ENCODE measurements at places on chromosomes 5 and 9. TPM values are rescaled to one million over a fixed set of nuclear protein-coding genes. Genes with fewer than 3 reads are reported as not detected.
A peak's percentile ranks its signal among the peaks of the same experiment; 100 is the strongest.

DNA sequence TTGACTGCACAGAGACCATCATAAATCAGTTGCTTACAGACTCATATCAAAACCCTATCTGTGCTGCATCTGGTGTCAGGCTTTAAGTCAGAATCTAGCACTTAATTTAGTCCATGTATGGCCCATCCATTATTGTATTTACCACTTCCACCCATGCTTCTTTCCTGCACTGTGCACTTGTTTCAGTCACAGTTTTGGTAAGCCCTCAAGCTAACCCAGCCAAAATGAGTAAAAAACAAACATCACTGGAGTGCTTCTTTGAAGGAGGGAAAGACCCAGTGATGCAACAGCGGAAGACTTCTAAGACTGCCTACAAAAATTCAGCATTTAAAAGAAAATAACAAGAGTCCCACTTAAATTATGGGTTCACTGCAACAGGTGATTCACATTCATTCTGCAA lies 69.0 kb downstream of the FGF10 start:
- no peaks in the 10 kb centered on the region for H3K27me3 ChIP-seq
- no peaks in the 10 kb centered on the region for H3K4me1 ChIP-seq
- DNase-seq = no peak

DNA sequence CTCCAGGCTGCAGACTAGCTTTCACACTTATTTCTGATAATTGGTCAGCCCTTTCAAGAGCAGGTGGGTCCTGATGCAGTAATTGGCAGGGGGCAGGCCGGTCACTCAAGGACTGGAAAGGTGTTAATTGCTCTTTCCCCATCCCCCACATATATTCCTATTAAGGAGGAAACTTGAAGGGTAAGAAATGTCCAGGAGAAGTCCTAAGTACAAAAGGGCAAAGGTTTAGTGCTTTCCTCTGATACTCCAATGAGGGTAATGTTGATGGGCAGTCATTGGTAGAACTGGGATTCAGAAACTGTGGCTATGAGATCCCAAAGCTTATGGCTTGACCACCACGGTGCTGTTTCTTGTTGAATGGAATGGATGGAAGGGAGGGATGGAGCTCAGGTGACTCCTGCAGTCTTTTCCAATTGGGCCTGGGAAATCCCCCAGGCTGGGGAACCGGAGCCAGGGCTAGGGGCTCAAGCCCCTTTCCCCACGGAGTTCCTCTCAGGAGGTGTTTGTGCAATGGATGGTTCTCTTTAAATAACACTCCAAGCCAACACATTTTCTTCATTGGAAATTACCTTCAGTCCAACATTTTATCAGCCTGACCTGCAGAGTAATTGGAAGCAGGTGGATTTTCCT lies 103.2 kb upstream of the ALDH1B1 start:
- no peaks in the 10 kb centered on the region for H3K4me1 ChIP-seq
- no peak overlapping the region for H3K4me3 ChIP-seq
- H3K36me3 ChIP-seq = no peaks in the 10 kb centered on the region
- H3K27ac ChIP-seq = no peak overlapping the region

DNA sequence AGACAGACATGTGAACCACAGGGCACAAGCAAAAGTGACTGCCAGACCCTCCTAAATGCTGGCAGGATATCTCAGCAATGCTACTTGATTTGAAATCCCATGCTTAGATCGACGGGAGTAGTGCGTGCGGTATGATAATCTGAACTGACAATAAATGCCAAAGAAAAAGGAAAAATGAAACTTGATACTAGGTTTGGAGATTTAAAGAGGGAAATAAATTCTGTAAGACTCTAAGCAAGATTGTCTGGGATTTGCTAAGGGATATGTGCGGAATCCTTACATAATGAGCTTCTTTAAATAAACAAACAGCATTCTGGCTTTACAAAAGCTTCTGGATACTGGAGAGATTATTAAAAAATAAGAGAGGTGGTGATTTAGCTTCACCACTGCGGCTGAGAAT lies 203.6 kb downstream of the CAAP1 start:
- H3K4me1 ChIP-seq = no peaks in the 10 kb centered on the region
- no peak overlapping the region for H3K27ac ChIP-seq
- no peak overlapping the region for H3K4me3 ChIP-seq
- H3K27me3 ChIP-seq = no peaks in the 10 kb centered on the region
- H3K36me3 ChIP-seq = no peaks in the 10 kb centered on the region

DNA sequence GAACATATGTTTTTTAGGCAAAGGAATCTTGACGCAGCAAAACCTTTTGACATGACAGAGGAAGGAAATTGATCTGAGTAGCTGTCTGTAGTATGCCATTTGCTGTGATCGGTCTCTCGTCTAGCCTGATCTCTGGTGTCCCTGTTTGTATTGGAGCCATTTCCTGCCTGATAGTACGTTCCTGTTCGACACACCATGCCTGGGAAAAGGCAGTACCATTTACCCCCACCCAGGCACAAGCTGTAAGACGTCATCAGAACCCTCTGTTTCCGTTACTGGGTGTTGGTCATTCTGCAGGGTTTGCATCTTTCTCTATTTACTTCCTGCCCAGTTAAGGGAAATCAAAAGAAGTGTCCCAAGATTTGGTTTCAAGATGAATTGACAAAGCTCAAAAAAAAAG lies 129.7 kb downstream of the CEMIP2 start:
- H3K27me3 ChIP-seq = no peaks in the 10 kb centered on the region
- H3K4me3 ChIP-seq = no peak overlapping the region
- peaks cover 40% of the 10 kb centered on the region for H3K4me1 ChIP-seq
- no peaks in the 10 kb centered on the region for H3K36me3 ChIP-seq

- no peaks in the 10 kb centered on the region for H3K36me3 ChIP-seq
- no peaks in the 10 kb centered on the region for H3K4me1 ChIP-seq
- H3K27me3 ChIP-seq = no peaks in the 10 kb centered on the region
- H3K4me3 ChIP-seq = no peak overlapping the region
- H3K27ac ChIP-seq = no peak overlapping the region
- DNase-seq = no peak
Observed at GRCh38 chr5:127602896-127603844, 45.7 kb upstream of the CTXN3 start.

- no peak for DNase-seq
- no peaks in the 10 kb centered on the region for H3K36me3 ChIP-seq
- no peak overlapping the region for H3K27ac ChIP-seq
- no peaks in the 10 kb centered on the region for H3K27me3 ChIP-seq
Observed at GRCh38 chr9:20184541-20184940, 395.7 kb upstream of the SLC24A2 start.

GRCh38 chr5:5340206-5340729 lies 82.2 kb upstream of the ICE1 start:
- peaks cover 13% of the 10 kb centered on the region for H3K4me1 ChIP-seq
- DNase-seq = no peak
- no peak overlapping the region for H3K4me3 ChIP-seq
- H3K36me3 ChIP-seq = no peaks in the 10 kb centered on the region

- no peak for DNase-seq
- no peak overlapping the region for H3K4me3 ChIP-seq
- H3K27ac ChIP-seq = no peak overlapping the region
- peaks cover 3% of the 10 kb centered on the region for H3K36me3 ChIP-seq
- H3K27me3 ChIP-seq = no peaks in the 10 kb centered on the region
Observed at GRCh38 chr9:92615790-92616189, 54.1 kb downstream of the IPPK start.

DNA sequence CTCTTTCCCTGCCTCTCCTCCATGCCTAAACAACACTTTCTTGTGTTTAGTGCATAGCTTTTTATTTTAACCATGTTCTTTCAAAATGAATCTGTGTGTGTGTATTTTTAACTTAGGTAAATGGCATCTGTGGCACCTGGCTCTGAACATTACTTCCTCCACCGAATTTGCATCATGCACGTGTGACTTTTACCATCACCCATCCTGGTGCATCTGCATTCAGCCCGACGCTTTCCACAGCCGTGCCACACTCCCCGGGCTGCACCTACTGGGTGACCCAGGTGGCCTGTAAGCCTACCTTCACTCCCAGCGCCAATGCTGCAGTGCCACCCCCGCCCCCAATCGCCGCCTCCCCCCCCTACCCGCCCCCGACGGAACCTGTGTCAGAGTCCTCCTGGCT lies 12.7 kb upstream of the FCN1 start:
- peak; percentile 76 for DNase-seq
- H3K36me3 ChIP-seq = no peaks in the 10 kb centered on the region
- H3K4me1 ChIP-seq = peaks cover 58% of the 10 kb centered on the region
- peaks cover 67% of the 10 kb centered on the region for H3K27me3 ChIP-seq
- H3K27ac ChIP-seq = peak overlapping the region; percentile 55

DNA sequence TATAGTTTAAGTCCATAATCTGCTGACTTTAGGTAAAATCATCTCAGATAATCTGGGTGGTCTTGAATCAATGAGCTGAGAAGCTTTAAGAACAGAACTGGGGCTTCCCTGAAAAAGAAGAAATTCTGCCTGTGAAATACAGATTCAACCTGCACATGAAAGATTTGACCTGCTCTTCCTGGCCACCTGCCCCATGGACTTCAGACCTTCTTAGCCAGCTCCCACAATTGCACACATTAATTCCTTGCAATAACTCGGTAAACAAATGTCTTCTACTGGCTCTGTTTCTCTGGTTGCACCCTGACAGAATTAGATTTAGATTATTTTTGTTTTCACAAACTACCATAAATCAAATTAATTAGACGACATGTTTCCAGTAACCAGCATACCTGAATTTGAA lies 2117.9 kb upstream of the C9orf72 start:
- no peak overlapping the region for H3K27ac ChIP-seq
- H3K4me3 ChIP-seq = no peak overlapping the region
- H3K4me1 ChIP-seq = no peaks in the 10 kb centered on the region
- H3K36me3 ChIP-seq = no peaks in the 10 kb centered on the region

DNA sequence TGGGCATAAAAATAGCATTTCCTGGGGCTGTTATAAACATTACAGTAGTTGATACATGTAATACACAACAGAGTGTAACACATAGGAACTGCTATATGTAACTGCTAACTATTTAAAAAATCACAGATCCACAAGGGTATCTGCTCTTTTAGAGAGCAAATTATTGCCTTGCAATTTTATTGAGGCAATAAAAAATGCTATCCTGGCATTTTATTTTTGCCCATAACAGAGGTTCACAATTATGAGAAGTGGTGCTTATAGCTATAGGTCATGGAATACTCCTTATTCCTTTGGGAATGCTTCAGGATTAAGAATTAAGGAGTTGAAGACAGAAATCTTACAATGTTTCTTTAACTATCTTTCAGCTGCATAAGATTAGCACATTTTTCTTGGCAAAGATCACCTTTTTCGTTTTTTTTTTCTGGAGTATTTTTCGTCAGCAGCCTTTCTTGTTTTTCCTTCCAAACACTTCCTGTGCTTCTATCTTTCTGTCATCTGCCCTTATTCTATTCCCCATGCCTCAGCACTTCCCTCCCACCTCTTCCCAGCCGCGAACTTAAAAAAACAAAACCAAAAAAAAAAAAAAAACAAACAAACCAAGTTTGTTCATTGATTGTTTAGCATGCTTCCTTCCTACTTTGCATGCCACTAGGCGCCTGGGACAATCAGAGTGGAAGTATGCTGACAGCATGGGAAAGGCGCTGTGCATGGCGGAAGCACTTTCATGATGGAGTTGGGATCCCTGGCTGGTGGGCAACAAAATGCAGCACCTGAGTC lies 264.2 kb downstream of the MAST4 start:
- H3K27me3 ChIP-seq = no peaks in the 10 kb centered on the region
- H3K27ac ChIP-seq = no peak overlapping the region
- no peak overlapping the region for H3K4me3 ChIP-seq
- no peaks in the 10 kb centered on the region for H3K4me1 ChIP-seq
- H3K36me3 ChIP-seq = no peaks in the 10 kb centered on the region
- DNase-seq = no peak

DNA sequence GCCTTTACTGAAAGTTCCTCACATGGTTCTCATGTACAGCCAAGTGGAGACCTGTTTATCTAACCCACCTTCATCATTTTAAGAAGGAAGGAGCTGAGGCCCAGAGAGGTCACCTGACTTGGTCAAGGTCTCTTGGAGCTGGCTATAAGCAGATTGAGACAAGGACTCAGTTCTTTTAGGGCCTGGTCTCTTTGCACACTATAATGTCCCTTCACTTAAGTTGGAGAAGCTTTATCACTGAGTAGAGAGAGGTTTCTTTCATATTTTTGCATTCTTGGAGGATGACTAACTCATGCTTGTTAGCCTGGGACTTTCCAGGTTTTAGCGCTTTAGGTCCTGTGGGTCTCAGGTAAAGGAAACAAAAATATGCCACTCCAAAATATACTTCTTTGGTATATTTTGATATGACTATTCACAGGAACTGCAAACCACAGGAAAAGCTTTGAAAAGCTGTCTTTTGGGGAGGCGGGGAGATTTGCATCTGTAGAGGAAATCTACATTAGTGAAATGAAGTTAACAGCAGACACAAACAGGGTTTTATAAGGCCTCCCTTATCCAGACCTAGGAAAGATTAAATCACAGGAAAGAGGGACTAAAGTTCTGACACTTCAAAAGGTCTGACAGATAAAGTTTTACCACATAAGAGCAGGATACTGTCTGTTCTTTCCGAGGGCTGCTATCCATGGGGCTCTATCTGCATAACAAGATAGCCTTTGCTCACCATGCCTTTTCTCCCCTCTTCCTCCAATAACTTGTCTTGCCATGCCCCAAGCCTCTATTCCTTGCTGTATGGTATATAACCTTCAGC lies 95.8 kb upstream of the ANKRD55 start:
- H3K4me1 ChIP-seq = peaks cover 25% of the 10 kb centered on the region
- H3K36me3 ChIP-seq = no peaks in the 10 kb centered on the region
- DNase-seq = no peak
- H3K27ac ChIP-seq = peak overlapping the region; percentile 55
- H3K27me3 ChIP-seq = no peaks in the 10 kb centered on the region

- H3K36me3 ChIP-seq = no peaks in the 10 kb centered on the region
- peaks cover 23% of the 10 kb centered on the region for H3K4me1 ChIP-seq
- no peaks in the 10 kb centered on the region for H3K27me3 ChIP-seq
- H3K4me3 ChIP-seq = no peak overlapping the region
- DNase-seq = no peak
Observed at GRCh38 chr5:179749857-179750508, 17.4 kb downstream of the MAML1 start.

- DNase-seq = no peak
- H3K36me3 ChIP-seq = no peaks in the 10 kb centered on the region
- H3K4me3 ChIP-seq = no peak overlapping the region
- H3K27me3 ChIP-seq = no peaks in the 10 kb centered on the region
- no peak overlapping the region for H3K27ac ChIP-seq
- H3K4me1 ChIP-seq = no peaks in the 10 kb centered on the region
Observed at GRCh38 chr9:3875361-3876132, 349.7 kb upstream of the RFX3 start.

DNA sequence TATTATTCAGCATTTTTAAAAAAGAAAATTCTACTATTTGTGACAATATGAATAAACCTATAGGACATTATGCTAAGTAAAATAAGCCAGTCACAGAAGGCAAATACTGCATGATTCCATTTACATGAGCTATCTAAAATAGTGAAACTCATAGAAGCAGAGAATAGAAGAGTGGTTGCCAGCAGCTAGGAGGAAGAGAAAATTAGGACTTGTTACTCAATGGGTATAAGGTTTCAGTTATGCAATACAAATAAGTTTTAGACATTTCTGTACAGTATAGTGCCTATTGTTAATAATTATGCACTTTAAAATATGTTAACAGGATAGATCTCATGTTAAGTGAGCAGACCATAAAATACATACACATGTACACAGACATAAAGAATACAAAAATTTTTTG lies 73.8 kb upstream of the SPINK5 start:
- no peaks in the 10 kb centered on the region for H3K36me3 ChIP-seq
- no peak overlapping the region for H3K27ac ChIP-seq
- no peaks in the 10 kb centered on the region for H3K4me1 ChIP-seq
- no peaks in the 10 kb centered on the region for H3K27me3 ChIP-seq

The IL13 gene
- not detected for polyA plus RNA-seq

The SPINK4 gene
- 0.67 TPM for polyA plus RNA-seq

The NR2F1-AS1 gene
- polyA plus RNA-seq = 8.6 TPM

The OGN gene
- polyA plus RNA-seq = 0.48 TPM

The CBY3 gene
- not detected for polyA plus RNA-seq

The PCDHB10 gene
- polyA plus RNA-seq = 0.26 TPM

Data from spleen (tissue), 13 donors.